ENCODE measurements at places on chromosomes 12 and 14.
A peak's percentile ranks its signal among the peaks of the same experiment; 100 is the strongest.

DNA sequence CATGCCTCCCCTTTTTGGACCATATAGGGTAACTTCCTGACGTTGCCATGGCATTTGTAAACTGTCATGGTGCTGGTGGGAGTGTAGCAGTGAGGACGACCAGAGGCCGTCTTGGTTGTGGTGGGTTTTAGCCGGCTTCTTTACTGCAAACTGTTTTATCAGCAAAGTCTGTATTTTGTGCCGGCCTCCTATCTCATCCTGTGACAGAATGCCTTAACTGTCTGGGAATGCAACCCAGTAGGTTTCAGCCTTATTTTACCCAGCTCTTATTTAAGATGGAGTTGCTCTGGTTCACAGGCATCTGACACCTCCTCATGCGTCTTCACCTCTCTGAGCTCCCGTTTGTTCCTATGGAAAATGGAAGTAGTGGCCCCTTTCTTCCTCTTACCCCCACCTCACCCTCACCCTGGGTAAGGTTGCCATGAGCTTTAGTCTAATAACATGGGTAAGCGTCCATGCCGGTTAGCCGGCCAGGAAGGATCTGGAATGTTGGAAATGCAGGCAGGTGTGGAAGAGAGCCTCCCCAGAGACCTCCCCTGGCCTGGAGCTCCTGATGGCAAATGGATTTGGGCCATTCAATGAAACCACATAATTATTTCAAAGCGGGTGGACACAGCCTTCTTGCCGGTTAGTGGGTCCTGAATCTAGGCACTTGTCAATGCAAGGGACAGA is 18.6 kb downstream of the HHIPL1 start:
- DNase-seq: no peak

GRCh38 chr14:86311151-86311550 is 781.2 kb downstream of the FLRT2 start:
- DNase-seq: no peak

- DNase-seq: no peak
Measured at GRCh38 chr12:56229082-56229481, 769 bp upstream of the SLC39A5 start.

GRCh38 chr14:69519204-69520100 is 34.9 kb downstream of the PLEKHD1 start:
- no peak for DNase-seq

- peak; percentile 29 for DNase-seq
Measured at GRCh38 chr12:25459541-25459951, 93.5 kb downstream of the LMNTD1 start.

- DNase-seq: no peak
Measured at GRCh38 chr12:5872745-5873144, 72.3 kb downstream of the ANO2 start.

- DNase-seq: peak; percentile 72
Measured at GRCh38 chr14:95495538-95496025, 20.9 kb downstream of the SYNE3 start.

DNA sequence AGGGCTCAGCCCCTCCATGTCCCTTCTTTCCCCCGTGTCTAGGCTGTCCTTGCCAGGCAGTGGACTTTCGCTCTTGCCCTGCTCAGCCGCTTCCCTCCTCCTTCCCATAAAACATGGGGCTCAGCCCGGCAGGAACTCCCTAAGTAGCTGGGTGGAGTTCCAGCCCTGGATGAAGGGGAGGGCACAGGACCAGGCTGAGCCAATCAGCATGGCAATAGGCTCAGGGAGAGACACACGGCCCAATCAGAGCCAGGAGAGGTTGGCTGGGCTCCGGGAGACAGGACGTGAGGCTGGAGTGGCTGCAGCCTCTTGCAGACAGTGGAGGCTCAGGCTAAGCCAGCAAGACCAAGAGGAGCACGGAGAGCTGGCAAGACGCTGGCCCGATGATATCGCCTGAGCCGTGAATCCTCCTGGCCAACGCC is 54.3 kb downstream of the GALNT9 start:
- no peak for DNase-seq

DNA sequence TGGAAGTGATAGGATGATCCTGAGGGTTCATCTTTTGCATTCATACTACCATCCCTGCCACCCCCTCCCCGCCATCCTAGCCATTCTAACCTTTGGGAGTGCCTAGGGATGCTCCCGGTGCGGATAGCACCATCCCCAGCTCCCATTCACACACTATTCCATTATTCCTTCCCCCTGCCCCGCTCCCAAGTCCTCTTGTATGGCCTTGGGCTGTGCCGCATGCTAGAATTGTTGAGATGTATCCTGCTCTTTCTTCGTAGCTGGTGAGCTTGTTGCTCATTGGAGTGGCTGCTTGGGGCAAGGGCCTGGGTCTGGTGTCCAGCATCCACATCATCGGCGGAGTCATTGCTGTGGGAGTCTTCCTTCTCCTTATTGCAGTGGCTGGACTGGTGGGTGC is 644 bp downstream of the TSPAN31 start:
- DNase-seq: no peak

GRCh38 chr14:82362452-82362851 is 828.8 kb upstream of the SEL1L start:
- DNase-seq: no peak

- DNase-seq: no peak
Measured at GRCh38 chr12:56261503-56262232, 3.5 kb upstream of the ANKRD52 start.

DNA sequence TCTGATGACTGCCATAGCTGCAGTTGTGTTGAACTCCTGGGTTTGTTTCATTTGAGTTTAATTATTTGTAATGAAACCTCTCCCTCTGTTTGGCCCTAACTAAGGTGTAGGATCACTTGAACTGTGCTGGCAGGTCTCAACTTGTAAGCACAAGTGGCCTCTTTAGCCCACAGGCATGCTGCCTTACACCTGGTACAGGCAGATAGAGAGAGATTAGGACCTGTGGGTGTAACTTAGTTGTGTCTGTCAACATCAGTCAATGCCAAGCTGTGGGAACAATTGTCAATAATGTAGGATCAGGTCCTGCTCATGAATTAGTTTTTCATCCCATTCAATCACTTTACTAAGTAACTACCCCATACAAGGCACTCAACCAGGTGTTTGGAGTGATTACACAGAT is 263.0 kb upstream of the G2E3 start:
- DNase-seq: no peak

GRCh38 chr12:31310488-31310887 is 15.5 kb downstream of the SINHCAF start:
- no peak for DNase-seq

- no peak for DNase-seq
Measured at GRCh38 chr12:102120564-102120873, 536 bp downstream of the PARPBP start.

- no peak for DNase-seq
Measured at GRCh38 chr14:72513346-72513745, 380.6 kb downstream of the DPF3 start.

DNA sequence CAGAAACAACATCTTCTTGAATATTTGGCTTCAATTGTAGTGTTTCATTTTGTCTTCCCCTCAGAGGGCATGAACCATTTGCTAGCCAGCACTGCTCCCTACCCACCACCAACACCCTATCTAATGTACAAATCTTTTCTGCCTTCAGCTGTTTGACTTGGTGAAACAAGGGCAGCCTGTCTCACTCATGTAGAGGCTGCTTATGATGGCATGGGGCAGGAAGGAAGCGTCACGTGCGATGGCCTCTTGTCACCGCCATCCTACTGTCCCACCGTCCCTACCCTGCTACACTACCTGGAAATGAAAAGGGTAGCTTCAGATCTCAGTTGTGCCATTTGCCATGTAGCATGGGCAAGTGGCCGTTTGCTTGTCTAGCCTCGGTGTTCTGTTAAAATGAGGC is 29.9 kb upstream of the LRTM2 start:
- no peak for DNase-seq

- no peak for DNase-seq
Measured at GRCh38 chr14:92515546-92516343, 2.2 kb downstream of the RIN3 start.

- DNase-seq: no peak
Measured at GRCh38 chr14:42742084-42742483, 1135.4 kb downstream of the LRFN5 start.

DNA sequence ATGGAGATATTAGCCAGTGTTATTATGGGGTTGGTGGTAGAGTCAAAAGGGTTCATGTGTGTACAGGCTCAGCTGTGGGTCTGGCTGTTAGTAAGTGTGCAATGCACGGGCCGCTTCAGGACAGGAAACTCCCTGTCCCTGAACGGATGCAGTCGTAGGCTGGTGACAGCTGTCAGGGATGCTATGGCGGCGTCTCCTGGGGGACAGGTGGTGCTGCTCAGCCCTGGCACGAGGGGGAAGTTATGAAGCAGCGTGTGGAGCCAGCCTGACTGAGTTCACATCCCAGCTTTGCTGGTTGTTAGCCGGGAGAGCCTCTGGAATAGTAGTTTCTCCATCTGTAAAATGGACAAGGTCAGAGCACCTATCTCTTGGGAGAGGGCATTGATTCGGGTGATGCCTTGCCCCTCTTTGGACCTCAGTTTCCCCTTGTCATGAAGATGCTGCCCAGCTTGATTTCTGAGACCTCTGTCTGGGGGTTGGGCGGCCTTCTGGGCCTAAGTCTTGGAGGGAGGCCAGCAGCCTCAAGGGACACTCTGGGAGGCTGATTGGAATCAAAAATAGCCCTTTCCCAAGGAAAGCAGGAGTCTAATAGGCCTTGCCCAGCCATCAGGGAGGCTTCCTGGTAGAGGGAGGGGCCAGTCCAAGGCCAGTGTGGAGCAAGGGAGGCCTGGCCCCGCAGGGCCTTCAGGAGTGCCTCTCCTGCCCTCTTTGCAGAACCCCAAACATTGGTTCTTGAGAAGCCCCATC is 7.1 kb downstream of the ASB2 start:
- DNase-seq: no peak

DNA sequence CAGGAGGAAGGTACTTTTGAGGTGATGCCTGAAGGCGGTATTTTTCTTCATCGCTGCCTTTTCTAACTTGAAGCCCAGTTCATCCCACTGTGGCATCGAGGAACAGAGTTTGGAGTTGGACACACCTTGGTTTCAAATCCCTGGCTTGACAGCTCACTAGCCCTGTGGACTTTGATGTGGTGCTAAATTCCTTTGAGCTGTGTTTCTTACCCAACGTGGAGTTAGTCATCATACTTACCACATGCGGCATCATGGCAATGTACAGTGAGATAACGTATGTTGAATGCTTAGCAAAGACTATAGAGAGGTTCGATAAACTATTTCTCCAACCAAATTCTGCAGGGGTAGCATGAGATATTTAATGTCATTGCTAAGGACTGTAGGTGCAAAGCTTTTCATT is 3.4 kb downstream of the PLEKHG3 start:
- DNase-seq: no peak

- no peak for DNase-seq
Measured at GRCh38 chr14:105150368-105151083, 18.1 kb downstream of the JAG2 start.

DNA sequence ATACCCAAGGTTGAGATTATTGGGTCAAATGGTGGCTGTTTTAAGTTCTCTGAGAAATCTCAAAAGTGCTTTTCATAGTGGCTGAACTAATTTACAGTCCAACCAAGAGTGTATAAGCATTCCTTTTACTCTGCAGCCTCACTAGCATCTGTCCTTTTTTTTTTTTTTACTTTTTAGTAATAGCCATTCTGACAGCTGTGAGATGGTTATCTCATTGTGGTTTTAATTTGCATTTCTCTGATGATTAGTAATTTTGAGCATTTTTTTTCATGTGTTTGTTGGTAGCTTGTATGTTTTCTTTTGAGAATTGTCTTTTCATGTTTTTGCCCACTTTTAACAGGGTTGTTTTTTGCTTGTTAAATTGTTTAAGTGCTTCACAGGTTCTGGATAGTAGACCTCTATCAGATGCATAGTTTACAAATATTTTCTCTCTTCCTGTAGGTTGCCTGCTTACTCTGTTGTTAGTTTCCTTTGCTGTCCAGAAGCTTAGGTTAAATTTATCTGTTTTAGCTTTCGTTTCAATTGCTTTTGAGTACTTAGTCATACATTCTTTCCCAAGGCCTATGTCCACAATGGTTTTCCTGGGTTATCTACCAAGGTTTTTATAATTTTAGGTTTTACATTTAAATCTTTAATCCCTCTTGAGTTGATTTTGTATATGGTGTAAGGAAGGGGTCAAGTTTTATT is 881.3 kb upstream of the SEL1L start:
- DNase-seq: no peak

GRCh38 chr14:104681689-104682074 is 7.7 kb upstream of the INF2 start:
- DNase-seq: no peak

- no peak for DNase-seq
Measured at GRCh38 chr12:102564026-102564425, 83.7 kb upstream of the IGF1 start.

DNA sequence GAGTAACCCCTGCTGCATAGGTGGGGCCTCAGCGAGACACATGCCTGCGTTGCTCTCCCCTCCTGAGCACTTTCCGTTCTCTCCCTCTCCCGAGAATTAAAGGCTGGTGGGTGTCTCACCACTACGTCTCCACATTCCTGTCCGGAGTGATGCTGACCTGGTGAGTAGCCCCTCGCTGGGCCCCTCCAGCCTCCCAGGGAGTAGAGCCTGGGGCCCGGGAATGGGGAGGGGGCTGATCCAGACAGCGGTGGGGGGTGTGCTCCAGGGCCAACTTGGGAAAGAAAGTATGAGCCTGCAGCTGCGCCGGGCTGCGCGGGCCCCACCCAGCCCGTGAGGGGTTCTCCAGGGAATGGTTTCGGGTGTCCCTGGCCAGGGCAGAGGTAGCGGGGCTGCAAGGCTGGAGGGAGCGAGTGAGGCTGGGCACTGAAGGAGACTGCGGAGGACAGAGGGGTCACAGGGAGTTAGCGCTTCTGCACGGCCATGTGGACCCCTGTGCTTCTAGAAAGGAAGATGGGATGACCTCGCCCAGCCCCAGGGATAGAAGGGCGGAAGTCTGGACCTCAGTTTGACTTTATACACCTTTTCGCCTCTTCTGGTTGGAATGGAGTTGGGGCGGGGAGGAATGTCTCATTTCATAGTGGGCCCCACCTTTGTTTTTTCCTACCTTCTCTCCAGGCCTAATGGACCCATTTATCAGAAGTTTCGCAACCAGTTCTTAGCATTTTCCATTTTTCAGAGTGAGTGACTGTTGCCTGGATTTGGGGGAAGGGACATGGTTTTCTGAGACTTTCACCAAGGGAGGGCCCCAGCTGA is 22.5 kb downstream of the RHOF start:
- no peak for DNase-seq

- DNase-seq: no peak
Measured at GRCh38 chr14:101506926-101507835, 54.1 kb upstream of the DIO3 start.

DNA sequence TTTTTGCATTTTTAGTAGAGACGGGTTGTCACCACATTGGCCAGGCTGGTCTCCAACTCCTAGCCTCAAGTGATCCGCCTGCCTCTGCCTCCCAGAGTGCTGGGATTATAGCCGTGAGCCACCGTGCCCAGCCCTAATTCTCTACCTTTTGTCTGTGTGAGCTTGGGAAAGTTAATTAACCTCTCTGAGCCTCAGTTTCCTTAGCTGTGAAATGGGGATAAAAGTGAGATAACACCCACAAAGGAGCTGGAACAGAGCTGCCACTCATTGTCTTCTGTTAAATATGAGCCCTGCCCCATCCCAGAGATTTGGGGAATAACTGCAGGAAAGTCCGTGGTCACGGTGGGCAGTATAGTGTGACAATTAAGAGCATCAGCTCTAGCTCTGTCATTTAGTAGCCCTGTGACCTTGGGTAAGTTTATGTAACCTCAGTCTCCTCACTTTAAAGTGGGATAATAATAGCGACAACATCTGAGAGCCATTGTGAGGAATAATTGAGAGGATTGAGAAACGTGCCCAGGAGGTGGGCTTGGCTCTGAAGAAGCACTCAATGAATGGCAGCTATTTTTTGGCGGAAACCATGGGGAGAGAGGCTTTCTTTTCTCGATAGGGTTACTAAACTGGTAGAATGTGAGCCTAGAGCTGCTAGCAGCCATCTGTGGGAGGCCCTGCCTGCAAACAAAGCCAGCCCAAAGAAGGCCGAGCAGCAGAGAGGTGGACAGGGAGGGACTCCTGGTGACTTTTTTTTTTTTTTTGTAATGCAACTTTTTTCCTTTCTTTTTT is 60.8 kb upstream of the MED13L start:
- DNase-seq: no peak
